ENCODE measurements at places on chromosomes 1 and 21.

DNA sequence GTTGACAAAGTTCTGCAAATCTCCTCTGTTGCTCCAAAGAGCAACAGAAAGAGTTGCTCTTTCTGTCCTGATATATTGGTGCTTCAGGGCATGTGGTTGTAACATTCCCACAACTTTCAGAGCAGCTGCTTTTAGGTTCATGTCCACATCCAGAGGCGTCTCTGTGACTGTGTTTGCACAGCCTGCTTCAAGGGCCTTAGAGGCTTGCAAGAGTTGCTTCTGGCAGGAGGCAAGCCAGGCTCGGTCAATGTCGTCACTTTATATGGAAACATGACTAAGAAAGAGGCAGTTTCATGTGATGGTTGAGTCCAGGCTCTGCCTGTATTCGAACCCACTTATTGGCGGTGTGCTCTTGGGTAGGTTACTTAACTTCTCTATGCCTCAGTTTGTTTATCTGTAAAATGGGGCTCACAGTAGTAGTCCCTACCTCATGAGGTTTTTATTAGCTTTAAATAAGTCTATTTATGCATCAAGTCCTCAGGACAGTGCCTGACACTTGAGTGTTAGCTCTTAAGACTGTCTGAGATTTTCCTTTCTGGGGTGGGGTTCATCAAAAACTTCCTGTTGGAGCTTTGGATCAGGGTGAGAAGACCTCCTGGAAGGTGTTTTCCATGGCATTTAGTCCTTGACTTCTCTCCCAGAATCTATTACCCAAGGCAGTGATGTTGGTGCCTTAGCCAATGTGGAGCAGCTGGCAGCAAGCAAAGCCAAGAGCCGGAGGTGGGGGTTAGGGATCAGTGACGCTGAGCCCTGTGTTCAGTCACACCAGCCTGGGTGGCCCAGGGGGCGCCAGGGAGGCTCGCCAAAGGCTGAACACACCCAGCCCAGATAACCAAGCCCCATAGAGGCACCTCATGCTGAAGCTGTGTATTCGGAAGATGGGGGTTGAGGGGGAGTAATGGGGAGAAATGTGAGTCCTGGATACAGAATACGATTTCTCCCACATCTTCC, 18.9 kb downstream of the LHX4 start:
- DNase-seq: no peak

DNA sequence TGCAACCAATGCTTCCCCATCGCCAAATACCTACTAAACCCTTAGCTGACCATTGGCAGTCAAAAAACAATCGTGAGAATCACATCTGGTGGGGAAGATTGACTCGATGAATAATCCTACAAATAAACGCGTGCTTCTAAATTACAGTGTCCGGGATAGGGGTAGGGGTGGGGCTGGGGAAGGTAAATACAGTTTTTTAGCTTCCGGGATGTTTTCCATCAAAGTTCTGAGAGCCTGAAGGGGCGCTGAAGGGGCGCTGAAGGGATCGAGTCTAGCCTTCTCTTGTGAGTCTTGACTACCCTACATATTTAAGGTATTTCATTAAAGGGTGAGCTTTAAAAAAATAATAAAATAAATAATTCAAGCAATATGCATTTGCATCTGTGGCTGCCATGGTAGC, 40.5 kb downstream of the RRAGC start:
- no peak for DNase-seq

GRCh38 chr1:45407629-45408287, 67.5 kb upstream of the MUTYH start:
- no peak for DNase-seq

DNA sequence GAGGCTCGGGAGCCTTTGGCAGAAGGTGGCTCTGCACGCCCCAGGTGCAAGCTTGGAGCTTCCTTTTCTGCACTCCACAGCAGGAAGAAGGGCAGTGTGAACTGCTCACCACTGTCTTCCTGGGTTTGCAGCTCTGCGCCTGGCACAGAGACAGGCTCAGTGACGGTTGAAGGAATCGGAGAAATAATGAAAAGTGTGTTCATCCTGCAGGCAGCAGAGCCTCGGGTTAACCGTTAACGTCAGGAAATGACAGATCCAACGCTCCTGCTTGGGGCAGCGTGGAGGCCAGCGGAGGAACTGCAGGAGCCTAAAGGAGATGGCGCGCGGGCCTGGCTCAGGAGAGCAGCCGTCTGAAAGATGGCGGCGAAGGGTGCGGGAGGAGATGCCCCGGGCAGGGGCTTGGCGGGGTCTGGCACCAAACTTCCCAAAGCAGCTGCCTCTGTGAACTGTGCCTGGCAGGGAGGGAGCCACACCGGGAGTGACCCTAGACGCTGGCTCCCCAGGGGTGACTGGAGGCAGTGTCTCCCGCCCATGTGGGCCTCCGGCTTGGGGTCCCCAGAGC, 10.9 kb upstream of the SAMD11 start:
- no peak for DNase-seq

DNA sequence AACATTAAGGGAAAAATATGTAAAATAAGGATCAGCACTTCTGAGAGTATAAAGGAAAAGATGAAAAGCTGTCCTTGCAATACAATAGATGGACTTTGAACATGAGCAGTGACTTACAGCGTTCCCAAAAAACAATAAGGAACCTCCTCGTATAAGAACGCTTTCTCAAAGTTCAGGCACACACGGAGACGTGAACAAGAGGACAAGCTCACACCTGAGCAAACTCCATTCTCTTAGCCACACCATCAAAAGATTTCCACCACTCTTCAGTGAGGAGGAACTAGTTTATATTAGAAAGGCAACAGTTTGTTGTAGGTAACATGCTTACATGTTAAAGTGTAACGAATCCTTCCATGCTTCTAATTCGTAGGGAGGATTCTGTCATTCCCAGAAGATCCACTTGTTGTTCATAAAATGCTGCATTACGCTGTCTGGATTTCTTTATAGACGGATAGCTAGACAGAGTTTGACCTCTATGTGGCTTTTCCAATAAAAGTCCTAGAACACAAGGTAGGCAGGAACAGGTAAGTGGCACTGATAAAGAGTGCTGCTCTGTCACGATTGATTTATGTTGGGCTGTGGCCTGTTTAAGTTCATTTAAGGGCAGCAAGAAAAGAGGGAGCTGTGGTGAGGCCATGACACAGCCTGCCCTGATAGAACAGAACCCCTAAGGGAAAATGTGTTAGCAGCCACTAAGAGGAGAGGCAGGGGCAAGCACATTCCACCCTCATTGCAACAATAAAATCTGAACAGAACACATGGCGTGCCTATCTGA, 37.0 kb upstream of the ATP1A1 start:
- no peak for DNase-seq

DNA sequence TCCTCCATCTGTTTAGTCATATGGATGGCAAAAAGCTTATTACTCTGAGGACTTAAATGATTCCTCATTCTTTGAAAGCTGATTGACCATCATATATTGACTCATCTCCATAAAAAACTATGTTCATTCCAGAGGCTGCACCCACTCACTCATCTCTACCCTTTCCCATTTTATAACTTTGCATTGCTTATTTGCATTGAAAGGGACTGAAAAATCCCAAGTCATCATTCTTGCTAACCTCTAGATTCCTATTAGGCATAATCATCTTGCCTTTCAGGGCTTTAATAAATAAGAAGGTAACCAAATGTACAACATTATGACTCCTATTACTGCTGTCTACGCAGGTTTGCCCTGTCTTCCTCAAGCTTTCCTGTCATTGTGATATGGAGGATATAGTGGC, 1180.3 kb upstream of the B3GALT2 start:
- no peak for DNase-seq

All from GM10248 (cell line).